ENCODE measurements at places on chromosomes 16 and 17.

DNA sequence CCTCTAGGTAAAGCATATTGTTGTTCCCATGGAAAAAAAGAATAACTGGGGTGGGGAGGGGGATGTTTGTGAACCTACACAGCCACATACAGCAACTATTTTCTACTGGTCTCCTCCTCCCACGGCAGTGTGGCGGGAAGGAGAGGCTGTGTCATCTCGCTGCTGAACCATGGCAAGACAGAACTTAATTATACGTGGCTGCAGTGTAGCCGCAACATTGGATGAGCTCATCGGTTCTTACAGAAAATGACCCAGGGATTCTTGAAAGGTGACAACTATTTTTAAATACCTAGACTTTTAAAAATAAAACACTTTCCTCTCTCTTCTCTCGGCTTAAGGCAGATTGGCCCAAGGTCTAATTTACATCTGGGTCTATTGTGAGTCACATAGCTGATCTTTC, 19.8 kb upstream of the TEKT3 start:
- no peak for DNase-seq

DNA sequence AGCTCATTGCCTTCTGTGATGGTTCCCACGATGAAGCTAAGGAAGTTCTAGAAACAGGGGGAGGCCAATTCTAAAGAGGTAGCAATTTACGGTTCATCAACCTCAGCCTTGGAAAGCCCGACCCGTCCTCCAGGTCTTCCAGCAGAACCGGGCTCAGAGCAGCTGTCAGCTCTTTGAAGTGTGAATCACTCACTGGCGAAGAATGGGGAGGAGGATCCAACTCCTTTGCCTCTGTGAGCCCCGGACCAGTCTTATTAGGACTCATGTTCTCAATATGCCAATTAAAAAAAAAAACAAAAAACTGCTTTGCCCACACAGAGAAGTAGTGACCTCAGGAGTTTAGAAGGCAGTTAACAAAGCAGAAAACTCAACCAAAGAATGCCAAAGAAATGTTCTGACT, 31.4 kb downstream of the STX8 start:
- no peak for DNase-seq

DNA sequence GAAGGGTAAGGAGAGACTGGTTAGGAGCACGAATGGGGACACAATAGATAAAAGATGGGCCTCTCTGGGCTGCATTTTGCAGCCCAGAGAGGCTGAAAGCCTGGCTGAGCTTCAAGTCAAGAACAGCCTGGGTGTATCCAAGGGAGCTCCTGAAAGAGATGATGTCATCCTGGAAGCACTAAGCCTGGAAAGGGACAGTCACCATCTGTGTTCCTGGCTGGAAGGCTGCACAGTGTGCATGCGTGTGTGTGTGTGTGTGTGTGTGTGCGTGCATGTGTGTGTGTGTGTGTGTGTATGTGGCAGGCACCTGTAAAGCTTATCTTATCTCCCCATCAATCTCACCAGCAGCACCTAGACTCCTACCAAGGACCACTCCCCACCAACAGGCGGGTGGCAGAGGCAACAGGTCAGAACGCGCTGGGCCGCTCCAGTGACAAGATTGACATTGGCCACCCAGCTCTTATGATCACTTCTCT, 44.1 kb downstream of the COG7 start:
- DNase-seq, result no peak

DNA sequence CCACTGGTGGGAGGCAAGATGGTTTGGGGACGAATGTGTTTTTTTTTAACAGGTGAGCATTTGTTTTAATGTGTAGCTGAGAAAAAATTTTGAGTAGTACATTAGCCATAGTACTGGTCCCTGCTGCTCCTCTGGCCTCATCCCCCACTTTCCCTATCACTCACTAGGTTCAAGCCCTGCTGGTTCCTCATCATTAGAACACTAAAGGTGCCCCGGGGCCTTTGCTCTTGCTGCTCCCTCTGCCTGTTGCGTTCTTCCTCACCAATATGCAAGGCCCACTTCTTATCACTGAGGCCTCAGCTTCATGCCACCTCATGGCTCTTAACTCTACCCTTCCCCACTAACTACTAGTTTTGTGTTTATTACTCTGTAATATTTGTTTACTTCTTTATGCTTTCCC, 74.5 kb downstream of the GNAO1 start:
- DNase-seq, result no peak

GRCh38 chr17:11372692-11373091, 131.7 kb downstream of the SHISA6 start:
- no peak for DNase-seq

DNA sequence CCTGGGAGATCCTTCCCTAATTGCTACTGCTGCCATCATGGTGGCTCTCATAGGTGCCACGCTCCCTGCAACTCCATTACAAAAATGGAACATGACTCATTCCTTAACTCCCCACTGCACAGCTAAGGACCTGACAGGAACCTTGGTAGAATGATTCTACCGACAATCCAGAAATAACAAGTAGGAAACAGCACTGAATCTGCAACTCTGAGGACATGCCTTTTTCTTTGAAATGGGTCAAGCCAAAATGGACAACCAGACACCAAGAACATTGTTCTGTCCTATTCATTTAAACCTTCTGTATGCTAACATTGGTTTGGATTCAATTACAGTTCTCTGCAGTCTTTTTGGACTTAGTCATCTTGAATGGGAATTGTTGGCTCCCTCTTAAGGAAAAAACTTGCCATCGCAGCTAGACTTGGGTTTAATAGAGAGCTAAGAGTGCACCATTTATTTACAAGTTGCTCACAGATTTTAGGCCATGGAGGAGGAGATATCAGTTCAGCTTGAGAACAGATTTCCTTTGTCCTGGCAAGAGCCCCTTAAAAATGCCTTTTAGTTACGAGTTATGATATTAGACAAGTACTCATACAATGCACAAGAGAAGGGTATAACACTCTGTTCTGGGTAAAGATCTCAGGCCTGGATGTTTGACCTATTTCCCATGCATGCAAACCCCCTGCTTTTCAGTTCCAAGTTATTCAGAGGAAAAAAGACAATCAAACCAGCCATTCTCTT, 20.9 kb upstream of the NSRP1 start:
- no peak for DNase-seq

DNA sequence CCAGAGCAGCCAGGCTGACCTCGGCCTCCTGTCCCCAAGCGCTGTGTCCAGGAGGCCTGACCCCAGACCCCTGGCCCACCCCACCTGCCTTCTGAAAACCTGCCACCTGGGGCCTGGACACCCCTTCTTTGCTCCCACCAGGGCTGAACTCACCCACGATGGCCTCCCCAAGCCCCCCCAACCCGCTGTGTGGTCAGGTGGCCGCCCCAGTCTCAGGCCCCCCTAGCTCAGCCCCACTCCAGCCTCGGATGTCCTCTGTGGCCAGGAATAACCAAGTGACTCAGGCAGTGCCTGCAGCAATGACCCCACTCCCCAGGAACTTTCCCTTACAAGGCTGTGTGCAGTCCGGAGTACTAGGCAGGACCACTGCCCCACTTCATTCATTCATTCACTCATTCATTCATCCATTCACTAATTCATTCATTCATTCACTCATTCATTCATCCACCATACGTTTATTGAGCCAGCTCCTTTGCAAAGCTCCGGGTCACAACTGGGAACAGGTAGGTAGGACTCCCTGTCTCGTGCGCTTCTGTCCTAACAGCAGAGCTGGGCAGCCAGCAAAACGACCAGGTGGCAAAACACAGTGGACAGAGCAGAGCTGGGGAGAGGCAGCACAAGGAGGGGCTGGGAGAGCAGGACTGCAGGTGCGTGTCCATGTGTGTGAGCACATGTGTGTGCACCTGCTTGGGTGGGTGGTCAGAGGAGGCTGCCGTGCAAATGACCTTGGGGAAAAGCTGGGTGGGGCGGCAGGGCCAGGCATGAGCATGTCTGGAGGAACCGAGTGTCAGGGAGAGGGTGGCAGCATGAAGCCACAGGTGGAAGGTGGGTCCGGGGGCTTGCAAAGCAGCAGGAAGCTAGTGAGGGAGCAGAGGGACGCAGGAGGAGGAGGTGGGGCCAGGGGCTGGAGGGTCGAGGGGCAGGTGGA, 75.8 kb upstream of the CBX4 start:
- no peak for DNase-seq

DNA sequence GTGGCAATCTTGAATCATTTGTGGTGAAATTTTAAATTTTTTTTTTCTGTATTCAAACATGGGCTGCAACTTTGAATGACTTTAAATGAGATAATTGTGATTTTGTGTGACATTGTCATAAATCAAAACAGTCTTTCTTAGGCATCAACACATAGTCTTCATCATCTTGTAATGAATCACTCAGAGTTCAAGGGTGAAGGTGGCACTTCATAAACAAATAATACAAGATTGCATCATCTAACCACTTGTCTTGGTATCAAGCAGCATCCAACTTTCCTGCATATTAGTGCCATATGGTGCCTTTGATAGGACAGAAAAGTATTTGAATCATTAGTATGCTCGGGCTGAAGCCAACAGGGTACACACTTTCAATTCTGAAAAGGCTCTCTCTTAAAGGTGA, 392.4 kb upstream of the GOT2 start:
- DNase-seq, result no peak

DNA sequence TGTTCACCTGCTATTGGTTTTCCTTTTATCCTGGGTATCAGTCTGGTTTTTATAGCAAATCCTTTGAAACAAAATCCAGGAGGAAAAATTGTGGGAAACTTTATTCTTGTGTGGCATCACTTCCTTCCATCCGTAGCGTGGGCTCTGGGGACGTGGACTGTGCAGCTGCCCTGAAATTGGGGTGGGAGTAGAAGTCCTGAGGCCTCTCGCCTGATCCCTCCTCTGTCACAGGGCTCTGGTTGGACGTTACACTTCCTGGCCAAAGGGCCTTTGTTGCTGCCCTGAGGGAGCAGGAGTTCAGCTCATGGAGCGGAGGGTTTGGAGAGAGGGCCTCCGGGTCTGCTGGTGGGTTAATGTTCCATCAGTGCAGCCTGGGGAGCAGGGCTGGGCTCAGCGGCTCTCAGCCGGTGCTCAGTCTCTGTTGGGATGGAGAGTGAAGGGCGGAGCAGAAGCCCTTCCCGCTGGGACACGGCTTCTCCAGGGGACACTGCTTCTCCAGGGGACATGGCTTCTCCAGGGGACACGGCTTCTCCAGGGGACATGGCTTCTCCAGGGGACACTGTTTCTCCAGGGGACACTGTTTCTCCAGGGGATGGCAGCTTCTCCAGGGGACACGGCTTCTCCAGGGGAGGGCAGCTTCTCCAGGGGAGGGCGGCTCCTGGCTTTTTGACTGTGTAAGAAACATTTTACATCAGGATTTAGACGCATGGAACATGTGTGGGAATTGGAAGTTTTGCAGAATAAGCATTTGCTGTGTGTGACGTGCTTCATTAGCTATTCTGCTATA, 15.2 kb upstream of the RPL13 start:
- no peak for DNase-seq
